Vagina (tissue), 2 donors: ENCODE measurements at places on chromosomes 2 and 18. TPM values are rescaled to one million over a fixed set of nuclear protein-coding genes. Genes with fewer than 3 reads are reported as not detected.

IL18R1 gene
- total RNA-seq = 4.9 TPM

ASTL gene
- total RNA-seq = not detected

GKN2 gene
- total RNA-seq = not detected

SERPINB4 gene
- 77.3 TPM for total RNA-seq

DNA sequence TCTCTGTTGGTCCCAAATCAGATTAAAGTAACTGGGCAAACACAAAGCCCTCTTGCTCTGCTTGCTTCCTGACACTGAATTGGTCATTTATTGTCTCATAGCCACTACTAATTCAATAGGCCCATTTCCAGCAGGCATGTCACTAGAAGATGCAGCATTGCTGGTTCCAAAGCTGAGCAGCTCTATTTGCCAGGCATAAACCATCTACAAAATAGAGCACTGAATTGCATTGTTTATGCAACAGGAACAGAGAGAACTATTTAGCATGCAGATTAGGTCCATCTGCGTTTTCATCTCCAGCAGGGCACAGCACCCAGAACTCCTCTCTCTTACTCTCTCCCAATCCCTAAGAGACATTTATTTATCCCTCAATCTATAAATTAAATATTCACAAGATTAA lies 227.6 kb downstream of the SUCLG1 start:
- DNase-seq = no peak

- no peak for DNase-seq
Measured at GRCh38 chr2:60852282-60852860, 29.0 kb upstream of the REL start.

- no peak for DNase-seq
Measured at GRCh38 chr2:11385216-11385615, 40.8 kb upstream of the ROCK2 start.

- no peak for DNase-seq
Measured at GRCh38 chr2:7060631-7061449, 143.6 kb downstream of the RNF144A start.

DNA sequence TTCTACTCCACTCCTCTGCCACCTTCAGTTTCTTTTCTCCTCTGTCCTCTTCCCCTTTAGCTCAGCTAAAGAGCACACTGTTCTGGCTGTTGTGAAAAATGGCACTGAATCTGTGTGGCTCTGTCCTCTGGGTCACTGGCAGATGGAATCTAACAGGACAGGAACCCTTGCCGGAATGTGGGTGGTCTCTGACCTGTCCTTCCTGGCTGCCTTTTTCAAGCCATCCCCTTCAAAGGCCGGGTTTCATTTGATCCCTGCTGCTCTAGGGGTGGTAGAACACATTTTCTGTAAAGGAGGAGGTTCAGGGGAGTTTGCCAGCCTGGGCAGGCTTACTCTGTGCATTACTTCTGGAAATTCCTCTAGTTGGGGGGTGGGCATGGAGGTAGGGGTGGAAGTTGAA lies 29.9 kb downstream of the MTCL1 start:
- DNase-seq = no peak

GRCh38 chr2:214126135-214126534 lies 284.7 kb upstream of the VWC2L start:
- no peak for DNase-seq

- no peak for DNase-seq
Measured at GRCh38 chr2:12675352-12675795, 41.4 kb upstream of the TRIB2 start.

- DNase-seq = no peak
Measured at GRCh38 chr2:74930811-74931486, 27.5 kb upstream of the POLE4 start.

- DNase-seq = no peak
Measured at GRCh38 chr2:6423157-6423556, 442.6 kb downstream of the CMPK2 start.
